ENCODE measurements at places on chromosomes 6 and 20.

DNA sequence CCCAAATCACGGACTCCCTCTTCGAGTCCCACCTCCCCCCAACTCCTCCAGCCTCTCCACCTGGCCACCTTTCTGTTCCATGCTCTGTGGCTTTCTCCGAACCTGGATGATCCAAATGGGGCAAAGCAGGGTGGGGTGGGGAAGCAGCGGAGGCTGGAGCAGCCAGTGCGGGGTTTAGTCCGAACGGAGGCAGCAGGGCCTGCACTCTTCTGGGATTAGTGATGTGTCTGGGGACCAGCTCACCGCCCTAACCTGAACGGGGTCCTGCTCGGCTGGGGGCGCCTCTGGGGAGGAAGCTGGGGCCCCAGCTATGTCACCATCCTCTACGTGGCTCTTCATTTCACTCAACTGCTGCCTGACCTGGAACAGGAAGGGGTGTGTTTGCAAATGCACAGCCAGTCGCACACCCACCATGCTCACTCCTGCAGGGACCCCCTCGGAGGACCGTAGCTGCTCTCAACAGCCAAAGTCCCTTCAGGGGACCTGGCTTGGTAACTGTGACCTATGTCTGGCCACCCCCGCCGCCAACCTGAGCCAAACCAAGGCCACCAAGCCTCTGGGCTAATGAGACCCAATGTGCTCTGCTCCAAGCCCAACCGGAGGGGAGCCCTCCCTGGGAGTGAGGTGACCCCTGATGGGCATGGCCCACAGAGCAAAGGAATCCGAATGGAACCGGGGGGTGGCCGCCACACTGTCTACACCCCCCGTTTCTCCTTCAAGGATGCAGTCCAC lies 46.8 kb downstream of the DSTN start:
- no peak for DNase-seq

DNA sequence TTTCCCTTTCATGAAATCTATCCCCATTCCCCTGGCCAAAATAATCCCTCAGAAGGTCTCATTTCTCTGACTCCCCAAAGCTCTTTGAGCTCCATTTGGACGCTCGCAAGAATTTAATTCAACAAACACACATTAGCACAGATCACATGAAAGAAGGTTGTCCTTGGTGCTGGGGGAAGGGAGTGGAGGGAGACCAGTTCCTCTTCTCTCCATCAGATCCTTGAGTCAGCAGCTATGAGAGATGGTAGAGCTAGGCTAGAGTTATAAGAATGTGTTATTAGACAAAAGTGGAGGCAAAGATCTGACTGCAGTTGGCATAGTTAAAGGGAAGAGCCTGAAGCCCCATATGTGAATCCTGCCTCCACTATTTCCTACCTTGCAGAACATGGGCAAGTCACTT lies 184.2 kb upstream of the CDYL start:
- DNase-seq, result no peak

DNA sequence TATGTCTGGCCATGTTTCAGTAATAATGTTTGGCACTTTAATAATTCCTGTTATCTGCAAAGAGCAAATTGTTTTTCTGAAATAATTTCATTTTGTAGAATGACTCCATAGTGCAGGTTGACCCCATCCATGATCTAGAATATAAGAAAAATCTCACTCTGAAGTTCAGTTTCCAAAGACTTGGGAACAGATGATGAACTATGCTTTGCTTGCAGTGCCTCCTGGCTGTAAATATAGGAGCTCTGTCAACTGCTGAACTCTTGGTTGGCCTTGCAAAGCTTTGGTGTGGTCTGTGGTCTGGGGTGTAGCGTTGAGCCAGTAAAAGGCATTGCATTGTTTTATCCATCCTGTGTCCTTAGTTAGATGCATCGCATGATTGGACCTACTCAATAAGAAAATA lies 104.0 kb downstream of the PLCB4 start:
- DNase-seq, result no peak

- peak; percentile 75 for DNase-seq
These were observed 75.0 kb upstream of the EZR start for GRCh38 chr6:158894193-158894592.

- no peak for DNase-seq
These were observed 209.8 kb downstream of the ATXN1 start for GRCh38 chr6:16551466-16551865.

GRCh38 chr6:34145161-34146020 lies 496 bp downstream of the GRM4 start:
- DNase-seq, result no peak

Measured in epithelial cell of proximal tubule (primary cell).